ENCODE measurements at places on chromosomes 12 and 14.

- DNase-seq = no peak
These were observed 25.4 kb downstream of the CD9 start for GRCh38 chr12:6225630-6226001.

- no peak for DNase-seq
These were observed 78.6 kb upstream of the MYL2 start for GRCh38 chr12:110998971-110999370.

- no peak for DNase-seq
These were observed 60.2 kb upstream of the FERMT2 start for GRCh38 chr14:53011053-53011462.

DNA sequence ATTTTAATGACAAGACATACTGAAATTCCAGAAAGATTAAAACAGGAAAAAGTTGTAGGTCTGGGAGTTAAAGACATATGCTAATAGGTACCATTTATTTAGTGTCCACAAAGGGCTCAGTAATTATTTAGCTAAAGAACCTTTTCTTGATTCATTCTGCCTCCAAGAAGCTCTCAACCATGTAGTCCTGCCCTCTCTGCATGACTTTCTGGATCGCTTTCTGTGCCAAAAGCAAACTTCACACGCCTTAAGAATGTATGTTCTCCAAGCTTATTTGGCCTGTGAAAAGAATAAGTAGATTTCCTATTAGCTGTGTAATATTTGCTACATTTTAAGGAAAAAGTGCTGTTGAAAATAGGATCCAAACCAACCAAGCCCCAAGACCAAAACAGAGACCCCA lies 291.7 kb downstream of the C12orf75 start:
- DNase-seq = no peak

- no peak for DNase-seq
These were observed 130.2 kb upstream of the EEA1 start for GRCh38 chr12:93059288-93059687.

- DNase-seq = no peak
These were observed 291.7 kb downstream of the NUAK1 start for GRCh38 chr12:105847068-105847467.

- DNase-seq = no peak
These were observed 2.8 kb downstream of the FBXO21 start for GRCh38 chr12:117187421-117187820.

DNA sequence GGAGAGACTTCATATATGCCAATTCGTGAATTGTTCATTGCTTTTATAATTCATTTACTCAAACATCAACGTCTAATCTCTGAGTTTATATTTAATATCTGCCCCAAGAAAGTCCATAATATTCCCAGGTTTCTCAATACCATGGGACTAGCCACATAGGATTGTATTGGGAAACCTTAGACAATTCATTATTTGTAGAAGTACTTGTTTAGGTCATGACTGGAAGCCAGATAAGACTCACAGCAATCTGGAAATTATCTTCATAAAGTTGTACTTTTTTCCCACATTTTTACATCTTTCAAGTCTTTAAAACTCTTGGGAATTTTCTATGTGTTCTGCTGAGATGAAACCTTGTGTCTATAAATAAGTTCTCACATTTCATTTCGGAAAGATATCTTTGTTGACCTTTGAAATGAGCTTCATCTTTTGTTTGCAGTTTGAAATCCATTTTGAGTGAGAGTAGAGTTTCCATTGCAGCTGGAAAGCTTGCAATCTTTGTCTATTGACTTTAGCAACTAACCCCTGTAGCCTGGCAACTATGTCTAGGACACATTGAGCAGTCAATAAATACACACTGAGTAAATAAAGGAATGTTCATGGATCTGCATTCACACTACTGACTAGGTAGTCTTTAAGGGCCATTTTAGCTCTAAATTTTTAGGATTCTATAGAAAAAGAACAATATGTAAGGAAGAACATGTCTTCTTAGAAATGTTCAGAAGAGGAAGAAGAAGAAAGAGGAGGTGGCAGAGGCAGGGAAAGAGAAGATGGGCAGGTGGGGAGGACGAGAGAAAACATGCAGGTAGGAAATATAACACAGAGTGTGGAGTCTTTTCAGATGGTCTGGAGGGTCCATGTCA lies 154.4 kb downstream of the LRIG3 start:
- no peak for DNase-seq

- no peak for DNase-seq
These were observed 657.5 kb upstream of the TBX3 start for GRCh38 chr12:115341442-115341841.

DNA sequence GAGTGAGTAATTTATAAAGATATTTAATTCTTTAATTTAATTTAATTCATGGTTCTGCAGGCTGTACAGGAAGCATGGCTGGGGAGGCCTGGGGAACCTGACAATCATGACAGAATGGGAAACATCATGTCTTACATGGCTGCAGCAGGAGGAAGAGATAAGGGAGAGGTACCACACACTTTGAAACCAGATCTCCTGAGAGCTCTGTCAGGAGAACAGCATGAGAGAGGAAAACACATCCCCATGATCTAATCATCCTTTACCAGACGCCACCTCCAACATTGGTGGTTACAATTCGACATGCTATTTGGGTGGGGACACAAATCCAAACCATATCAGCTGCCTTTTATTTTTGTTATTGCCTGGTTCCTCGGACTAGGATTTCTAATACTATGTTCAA lies 928.6 kb downstream of the TMEM121 start:
- DNase-seq = no peak

DNA sequence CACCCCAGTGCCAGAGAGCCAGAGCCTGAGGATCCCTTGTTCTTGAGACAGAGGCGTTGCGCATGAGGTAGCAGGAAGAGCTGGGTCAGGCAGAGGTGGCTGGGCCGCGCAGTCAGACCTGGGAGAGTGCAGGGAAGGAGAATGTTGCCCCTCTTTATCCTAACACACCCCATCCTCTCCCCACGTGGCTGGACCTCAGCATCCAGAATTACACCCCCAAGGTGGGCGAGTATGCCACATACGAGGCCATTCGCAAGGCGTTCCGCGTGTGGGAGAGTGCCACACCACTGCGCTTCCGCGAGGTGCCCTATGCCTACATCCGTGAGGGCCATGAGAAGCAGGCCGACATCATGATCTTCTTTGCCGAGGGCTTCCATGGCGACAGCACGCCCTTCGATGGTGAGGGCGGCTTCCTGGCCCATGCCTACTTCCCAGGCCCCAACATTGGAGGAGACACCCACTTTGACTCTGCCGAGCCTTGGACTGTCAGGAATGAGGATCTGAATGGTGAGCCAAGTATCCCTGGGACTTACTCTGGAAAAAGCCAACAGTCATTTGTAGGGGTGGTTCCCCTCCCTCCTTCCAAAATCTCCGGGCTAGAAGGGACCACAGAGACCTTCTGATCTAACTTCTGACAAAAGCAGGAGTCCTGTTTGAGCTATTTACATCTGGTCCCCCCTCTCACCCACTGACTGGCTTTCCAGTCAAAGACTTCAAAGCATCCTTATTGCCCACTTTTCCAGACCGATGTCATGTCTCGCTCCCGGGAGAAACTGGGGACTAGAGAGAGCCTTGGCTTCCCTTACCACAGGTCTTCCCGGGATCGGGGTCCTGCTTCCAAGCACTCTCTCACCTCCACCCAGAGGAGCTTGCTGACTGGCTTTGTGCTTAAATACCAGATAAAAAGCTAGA lies 6.1 kb downstream of the MMP14 start:
- DNase-seq = peak; percentile 18

DNA sequence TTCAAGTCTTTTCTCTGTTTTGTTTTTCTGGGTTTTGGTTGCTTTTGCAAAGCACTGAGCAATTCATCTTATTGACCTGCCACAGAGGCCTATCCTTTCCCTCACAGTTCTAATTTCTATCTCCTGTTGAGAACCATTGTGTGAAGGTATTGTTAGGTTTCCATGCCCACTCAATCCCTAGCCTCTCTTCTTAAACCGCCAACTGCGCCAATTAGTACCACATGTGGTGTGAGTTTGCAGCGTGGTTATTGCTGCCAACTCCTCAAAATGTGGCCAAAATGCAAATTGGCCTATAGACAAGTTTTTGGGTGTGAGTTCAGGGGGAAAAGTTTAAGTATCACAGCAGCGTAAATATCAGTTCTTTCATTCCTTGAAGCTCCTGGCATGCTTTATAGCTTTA lies 232.6 kb downstream of the FLRT2 start:
- no peak for DNase-seq

DNA sequence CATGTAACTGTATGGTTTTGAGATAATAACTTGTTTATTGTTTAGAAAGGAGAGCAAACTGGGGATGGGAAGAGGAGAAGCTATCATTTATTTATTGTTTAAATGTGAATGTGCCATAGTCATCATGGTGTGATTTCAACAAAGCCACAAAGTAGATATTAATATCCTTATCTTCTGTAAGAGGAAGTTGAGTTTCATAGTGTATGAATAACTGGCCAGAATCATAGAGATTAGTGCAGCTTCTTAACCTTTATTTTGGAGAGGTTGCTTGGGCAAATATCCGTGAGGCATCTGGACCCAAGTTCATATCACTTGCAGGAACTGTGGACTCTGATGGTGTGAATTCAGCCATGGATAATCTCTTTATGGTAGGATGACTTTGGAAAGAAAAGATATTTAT lies 26.8 kb upstream of the LYZ start:
- no peak for DNase-seq

- peak; percentile 80 for DNase-seq
These were observed 93.7 kb upstream of the EEA1 start for GRCh38 chr12:93022603-93023340.

DNA sequence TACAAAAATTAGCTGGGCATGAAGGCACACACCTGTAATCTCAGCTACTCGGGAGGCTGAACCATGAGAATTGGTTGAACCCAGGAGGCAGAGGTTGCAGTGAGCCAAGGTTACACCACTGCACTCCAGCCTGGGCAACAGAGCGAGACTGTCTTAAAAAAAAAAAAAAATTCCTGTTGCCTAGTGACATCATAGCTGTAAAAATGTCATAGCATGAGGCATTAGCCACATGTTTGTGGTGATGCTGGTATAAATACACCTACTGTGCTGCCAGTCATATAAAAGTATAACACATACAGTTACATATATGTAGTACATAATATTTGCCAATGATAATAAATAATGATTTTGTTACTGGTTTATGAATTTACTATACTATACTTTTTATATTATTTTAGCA lies 22.2 kb downstream of the SLC41A2 start:
- no peak for DNase-seq

- DNase-seq = peak; percentile 79
These were observed 662 bp upstream of the ATP2A2 start for GRCh38 chr12:110280392-110280778.

GRCh38 chr14:66939409-66939808 lies 249.8 kb upstream of the GARIN2 start:
- no peak for DNase-seq

- DNase-seq = no peak
These were observed 234.9 kb upstream of the PLEKHG7 start for GRCh38 chr12:92467886-92468285.

GRCh38 chr14:54140551-54140950 lies 183.9 kb upstream of the BMP4 start:
- DNase-seq = no peak

DNA sequence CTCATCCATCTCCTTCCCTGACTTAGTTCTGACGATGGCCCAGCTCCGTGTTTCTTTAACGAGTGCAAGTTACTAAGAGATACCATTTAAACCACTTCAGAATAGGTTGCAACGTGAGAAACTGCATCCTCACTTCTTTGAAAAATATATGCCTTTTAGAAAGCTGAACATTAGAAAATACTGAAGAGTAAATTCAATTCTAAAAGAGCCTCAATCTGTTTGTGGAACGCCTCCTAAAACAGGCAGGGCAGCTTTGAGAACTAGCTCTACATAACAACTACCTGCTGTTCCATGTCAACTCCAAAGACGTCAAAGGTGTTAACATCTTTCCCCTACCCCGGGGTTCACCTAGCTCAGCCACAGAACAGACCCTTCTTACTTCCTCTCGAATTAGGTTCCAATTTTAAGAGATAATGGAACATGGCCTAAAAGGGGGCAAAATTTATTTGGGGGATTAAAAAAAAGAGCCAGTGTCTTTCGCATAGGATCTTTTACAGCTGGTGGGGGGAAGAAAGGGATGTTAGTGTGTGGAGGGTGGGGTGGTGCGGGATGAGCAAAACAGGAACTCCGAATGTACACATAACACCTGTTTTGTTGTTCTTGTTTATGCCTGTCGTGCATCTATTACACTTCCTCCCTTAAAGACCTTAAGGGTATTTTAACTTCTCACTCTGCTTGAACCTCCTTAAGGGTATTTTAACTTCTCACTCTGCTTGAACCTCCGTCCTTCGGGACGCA lies 3.3 kb downstream of the BHLHE41 start:
- no peak for DNase-seq

DNA sequence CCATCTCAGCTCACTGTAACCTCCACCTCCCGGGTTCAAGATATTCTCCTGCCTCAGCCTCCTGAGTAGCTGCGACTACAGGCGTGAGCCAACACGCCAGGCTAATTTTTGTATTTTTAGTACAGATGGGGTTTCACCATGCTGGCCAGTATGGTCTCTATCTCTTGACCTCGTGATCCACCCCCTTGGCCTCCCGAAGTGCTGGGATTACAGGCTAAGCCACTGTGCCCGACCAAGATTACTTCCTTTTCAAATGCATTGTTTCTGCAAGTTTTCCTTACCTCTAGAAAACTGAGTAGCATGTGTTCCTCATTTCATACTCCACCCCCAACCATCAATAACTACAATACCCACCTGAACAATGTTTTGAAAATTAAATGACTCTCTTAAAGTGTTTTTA lies 13.1 kb downstream of the ARF6 start:
- DNase-seq = no peak

DNA sequence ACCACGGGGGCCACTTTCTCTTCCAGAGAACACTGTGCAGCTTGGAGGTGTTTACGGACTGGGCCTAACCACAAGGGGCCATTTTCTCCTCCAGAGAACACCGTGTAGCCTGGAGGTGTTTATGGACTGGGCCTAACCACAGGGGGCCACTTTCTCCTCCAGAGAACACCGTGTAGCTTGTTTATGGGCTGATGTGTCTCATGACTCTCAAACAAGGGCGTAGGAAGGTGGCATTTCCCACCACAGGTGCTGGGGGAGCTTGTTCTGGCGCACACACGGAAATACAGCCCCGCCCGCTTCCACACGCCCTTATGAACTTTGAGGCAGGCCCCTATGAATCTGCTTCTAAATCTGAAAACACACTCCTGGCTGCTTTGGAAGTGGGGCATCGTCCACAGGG lies 174.6 kb upstream of the SFSWAP start:
- no peak for DNase-seq

- no peak for DNase-seq
These were observed 903.6 kb upstream of the TMEM132C start for GRCh38 chr12:127363392-127363791.

GRCh38 chr12:18634382-18634781 lies 103.4 kb downstream of the PLCZ1 start:
- DNase-seq = no peak

GRCh38 chr14:76844223-76844622 lies 18.0 kb downstream of the LRRC74A start:
- DNase-seq = peak; percentile 48

- no peak for DNase-seq
These were observed 240.3 kb downstream of the ZFP36L1 start for GRCh38 chr14:68552602-68553001.

- DNase-seq = no peak
These were observed 10.9 kb downstream of the KMT2D start for GRCh38 chr12:49049566-49050224.

Data from D341Med (cell line).